ENCODE measurements at places on chromosomes 6 and 20.

- no peak for DNase-seq
These were observed 319.9 kb upstream of the TSHZ2 start for GRCh38 chr20:52652271-52652670.

DNA sequence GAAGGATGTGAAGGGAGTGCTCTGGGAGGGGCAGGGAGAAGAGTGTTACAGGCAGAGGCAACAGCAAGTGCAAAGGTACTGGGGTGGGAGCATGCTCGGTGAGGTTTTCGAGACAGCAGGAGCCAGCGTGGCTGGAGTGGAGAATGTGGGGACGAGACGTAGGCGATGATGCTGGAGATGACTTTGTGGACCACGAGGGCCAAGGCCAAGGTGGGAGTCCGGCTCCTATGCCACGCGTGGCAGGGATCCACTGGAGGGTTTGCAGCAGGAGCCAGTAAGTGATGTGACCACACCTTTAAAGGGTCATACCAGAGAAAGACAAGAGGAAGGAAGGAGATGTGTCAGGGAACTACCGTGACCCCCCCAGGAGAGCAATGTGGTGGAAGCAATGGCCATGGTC lies 7.3 kb downstream of the PTGIS start:
- DNase-seq: no peak

GRCh38 chr20:3698591-3699001 lies 13.8 kb downstream of the SIGLEC1 start:
- DNase-seq: no peak

GRCh38 chr6:11459079-11459610 lies 78.4 kb upstream of the TMEM170B start:
- no peak for DNase-seq

DNA sequence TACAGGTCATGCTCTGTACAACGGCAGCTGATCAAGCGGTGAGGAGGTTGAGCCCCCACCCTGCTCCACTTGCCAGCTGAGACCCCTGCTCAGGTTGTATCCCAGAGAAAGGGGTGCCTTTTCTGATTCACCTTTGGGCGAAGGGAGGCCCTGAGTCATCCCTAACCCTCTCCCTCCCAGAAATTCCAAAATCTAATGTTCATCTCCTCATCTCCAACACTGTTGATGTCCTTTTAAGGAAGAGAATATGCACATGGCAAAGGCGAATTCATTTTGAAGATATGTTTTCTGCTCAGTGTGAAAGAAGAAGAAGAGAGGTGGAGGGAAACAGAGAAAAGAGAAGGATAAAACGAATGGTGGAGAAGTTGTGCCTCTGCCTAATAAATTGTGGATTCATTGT lies 120.5 kb downstream of the SCML4 start:
- no peak for DNase-seq

- no peak for DNase-seq
These were observed 39.5 kb downstream of the NCR2 start for GRCh38 chr6:41374618-41375590.

DNA sequence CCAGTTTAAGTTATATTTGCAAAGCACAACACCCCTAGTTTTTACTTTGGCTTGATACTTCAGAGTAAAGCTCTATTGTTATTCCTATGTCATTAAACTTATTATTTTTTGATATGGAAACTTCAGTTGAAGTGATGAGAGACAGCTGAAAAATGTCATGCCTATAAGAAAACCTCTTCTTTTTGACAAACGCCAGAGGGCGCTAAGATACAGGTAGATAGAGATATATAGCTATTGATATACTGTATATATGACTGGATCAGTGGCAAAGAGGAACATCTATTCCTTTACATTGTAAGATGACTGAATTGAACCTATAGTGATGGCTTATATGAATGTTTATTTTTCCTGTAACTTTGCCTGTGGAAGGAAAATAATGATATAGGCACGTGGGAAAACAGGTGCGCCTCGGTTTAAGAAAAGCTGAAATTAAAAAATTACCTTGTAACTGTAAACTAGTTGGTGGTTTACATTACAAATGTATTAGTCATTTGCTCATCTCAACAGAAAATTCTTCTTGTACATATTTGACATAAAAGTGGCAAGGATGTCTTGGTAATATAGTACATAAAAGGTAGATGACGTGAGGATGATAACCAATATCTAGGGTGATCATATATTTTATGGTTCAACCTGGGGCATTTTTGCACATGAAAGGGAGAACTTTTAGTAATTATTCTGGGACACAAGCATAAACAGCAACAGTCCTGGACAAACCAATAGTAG lies 74.1 kb downstream of the LAMA4 start:
- DNase-seq: peak; percentile 91

DNA sequence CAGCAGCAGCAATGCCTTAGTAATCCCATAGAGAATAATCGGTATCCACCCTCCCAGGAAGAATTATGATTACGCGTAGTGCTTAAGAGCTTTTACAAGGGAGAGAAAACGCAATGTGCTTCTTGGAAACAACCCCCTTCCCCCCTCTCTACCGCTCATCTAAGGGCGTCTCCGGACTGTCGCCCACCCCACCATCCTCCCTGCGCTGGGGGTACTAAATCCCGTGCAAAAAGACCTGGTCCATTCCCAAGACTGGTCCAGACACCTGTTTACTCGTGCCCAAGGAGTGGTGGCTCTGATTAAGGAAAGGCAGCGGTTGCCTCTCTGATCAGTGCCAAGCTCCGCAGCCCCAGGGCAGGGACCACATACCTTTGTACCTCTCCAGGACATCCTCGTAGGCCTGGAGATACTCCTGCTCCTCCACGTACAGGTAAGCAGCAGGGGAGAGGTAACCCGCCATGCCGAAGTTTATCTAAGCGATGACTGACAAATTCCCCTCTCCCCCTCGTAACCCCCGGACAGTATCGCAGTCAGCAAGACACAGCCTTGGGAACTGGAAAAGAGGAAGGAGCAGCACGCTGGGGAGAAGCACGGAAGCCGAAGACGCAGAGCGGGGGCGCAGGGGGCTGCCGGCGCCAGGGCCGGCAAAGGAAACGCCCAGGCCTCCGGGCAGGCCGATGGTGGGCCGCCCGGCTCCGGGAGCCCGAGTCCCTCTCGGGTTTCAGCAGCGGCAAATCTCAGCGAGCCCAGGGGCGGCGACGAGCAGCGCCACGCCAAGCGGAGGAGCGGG lies 112.0 kb upstream of the BEND6 start:
- peak; percentile 65 for DNase-seq
